ENCODE measurements at places on chromosomes 6 and 20.

DNA sequence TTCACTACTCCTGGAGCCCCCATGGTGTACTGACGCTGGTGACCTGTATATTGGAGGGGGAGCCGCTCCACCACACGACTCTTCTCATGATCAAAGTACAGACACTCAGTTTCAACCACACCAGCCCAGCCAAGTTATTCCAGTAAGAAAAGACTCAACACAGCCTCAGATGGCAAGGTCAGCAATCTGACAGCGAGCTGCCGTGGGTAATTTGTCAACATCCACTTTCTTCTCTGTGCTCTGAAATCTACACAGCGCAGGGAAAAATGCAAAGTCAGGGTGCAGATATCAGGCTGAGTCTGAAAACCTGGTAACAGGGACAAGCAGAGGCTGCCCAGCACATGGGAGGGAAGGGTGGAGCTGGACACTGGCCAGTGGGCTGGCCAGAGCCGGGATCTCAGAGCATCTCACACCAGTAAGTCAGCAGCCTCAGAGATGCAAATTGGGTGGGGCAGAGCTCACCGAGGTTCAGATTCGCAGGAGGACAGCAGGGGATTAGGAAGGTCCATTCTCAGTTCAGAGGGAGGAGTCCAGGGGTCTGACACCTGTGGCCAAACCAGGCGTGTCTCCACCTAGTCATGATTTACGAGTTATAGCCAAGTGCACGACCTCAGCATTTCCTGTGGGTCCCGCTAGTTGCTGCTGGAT, 44.5 kb upstream of the RPS6KA2 start:
- no peak for DNase-seq

- DNase-seq: no peak
These were observed 21.9 kb downstream of the ATXN1 start for GRCh38 chr6:16739329-16739801.

DNA sequence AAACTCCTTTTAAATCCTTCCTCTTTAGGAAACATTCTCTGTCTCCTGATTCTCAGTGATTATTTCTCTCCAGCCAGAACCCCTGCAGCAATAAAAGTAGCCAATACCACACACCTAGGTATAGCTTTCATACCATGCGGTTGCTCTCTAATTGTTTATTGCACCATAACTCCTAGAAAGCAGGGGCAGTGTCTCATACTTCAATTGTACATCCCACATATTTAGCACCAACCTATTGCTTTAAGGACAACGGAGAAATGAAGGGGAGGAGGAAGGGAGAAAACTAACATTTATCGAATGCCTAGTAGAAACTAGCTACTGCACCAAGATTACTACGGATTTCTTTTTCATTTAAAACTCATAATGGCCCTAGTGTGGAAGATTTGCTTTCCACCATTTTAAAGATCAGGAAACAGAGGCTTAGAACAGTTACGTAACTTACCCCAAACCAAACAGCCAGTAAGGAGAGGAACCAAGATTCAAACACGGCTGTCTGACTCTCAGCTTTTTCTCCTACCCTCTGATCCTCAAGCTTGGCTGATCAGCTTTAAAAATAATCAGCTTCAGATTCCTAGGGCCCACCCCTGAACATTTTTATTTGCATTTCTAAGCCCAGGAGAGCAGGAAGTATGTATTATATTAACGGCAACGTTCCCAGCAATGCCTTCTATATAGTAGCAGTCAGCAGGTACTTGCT, 43.4 kb upstream of the ATXN1 start:
- no peak for DNase-seq

- DNase-seq: peak; percentile 64
These were observed 250.4 kb downstream of the FOXA2 start for GRCh38 chr20:22333885-22334545.

DNA sequence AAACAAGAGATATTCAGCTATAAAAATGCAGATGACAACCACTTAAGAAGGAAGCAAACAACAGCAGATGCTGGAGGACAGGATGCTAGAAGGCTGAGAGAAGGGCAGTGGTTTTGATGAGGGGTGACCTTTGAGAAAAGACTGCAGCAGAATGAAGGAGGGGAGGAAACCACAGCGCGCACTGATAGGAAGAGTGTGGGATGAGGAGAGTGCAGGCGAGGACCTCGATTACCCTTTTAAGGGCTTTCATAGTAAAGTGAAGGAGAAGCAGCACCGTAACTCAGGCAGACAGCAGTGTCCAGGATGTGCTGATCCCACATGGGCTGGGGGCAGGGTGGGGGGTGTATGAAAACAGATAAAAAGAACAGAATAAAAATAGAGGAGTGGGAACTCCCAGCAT, 19.2 kb downstream of the ZBTB2 start:
- no peak for DNase-seq

DNA sequence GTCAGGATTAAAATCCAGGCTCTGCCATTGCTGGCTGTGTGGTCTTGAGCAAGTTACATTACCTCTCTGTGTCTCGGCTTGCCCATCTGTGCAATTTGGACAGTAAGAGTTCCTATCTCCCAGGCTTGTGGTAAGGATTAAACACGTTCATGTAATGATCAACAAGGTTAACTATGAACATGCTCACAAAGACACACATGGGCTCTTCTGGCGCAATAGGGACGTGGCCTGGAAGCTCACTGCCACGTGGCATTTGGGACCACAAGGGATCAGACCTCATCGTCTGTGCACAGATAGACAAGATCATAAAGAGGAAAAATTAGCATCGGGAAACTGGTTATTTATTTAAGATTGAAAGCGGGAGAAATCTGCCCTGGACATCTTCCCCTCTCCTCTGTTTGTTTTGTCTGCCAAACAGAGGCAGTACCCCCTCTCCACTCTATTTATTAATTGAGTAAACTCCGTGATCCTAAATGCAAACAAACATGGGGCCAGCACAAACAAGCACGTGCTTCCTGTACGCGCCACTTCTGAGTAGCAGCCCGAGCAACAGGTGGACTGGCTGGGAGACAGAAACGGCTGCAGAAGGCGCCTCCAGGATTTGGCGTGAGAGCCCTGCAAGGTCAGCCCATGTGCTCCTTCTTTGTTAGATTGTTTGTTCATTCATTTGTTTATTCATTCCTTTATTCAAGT, 95.0 kb downstream of the CDH26 start:
- DNase-seq: no peak

GRCh38 chr6:88161940-88162339, 4.2 kb downstream of the CNR1 start:
- DNase-seq: no peak

Data from Peyer's patch (tissue), 4 donors.